Body of pancreas (tissue), 4 donors: ENCODE measurements at places on chromosomes 5 and 9. TPM values are rescaled to one million over a fixed set of nuclear protein-coding genes. Genes with fewer than 3 reads are reported as not detected.
A peak's percentile ranks its signal among the peaks of the same experiment; 100 is the strongest.

- no peak for DNase-seq
Observed at GRCh38 chr5:82821846-82822633, 255.2 kb downstream of the TMEM167A start.

GRCh38 chr5:64685866-64686265 is 4.4 kb upstream of the SHISAL2B start:
- no peak for DNase-seq

DNA sequence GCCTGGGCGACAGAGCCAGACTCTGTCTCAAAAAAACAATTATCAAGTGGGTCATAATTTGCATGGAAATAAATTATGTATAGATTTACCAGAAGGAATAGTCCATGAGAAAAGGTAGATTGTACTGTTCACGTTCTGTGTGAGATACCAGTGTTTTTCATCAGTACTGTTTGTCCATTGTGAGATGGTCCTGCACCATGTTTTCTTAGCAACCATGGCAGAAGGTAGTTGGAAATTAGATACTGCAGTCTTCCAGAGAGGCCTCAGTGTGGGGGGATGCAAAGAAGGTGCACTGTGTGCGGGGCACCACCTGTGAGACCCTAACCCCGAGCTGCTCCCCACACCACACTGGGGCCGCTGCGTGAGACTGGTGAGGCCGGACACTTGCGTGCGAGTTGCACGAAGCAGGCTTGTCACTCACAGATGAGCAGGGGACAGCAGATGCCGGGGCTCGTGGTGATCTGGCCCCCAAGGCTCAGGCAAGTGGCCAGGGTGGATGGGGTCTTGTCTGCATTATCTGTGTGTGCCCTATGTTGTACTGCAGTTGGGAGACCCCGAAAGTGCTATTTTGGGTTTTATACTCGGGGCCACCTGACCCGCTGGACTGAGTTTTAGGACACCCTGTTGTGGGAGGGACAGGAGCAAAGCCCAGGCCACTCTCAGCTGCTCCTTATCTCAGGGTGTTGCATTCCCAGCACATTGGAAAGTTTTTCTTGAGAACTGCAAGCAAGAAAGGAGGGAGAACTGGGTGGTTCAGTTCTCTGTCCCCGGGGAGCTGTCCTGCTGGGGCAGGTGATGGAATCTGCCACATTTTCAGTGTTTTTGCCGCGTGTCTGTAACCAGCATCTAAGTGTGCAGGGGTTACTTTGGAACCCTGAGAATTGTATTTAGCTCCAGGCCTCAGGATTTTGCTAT is 61.9 kb downstream of the EHMT1 start:
- no peak for DNase-seq

- peak; percentile 57 for DNase-seq
Observed at GRCh38 chr9:107929443-107929842, 439.9 kb upstream of the KLF4 start.

DNA sequence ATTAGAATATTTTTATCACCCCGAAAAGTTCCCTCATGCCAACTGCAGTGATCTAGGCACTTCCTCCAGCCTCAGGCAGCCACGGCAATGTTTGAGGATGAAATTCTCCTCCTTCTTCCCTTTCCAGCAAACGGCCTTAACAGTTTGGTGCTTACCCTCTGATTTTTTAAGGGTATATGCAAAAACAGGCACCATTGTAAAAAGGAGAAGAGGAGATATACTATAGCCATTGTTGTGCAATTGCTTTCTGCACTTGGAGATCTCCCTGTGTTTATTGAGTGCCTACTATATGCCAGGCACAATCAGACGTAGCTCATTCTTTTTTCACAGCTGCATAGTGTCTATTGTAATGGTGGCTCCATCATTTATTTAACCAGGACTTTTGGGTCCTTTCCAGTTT is 29.4 kb downstream of the GSN start:
- no peak for DNase-seq

DNA sequence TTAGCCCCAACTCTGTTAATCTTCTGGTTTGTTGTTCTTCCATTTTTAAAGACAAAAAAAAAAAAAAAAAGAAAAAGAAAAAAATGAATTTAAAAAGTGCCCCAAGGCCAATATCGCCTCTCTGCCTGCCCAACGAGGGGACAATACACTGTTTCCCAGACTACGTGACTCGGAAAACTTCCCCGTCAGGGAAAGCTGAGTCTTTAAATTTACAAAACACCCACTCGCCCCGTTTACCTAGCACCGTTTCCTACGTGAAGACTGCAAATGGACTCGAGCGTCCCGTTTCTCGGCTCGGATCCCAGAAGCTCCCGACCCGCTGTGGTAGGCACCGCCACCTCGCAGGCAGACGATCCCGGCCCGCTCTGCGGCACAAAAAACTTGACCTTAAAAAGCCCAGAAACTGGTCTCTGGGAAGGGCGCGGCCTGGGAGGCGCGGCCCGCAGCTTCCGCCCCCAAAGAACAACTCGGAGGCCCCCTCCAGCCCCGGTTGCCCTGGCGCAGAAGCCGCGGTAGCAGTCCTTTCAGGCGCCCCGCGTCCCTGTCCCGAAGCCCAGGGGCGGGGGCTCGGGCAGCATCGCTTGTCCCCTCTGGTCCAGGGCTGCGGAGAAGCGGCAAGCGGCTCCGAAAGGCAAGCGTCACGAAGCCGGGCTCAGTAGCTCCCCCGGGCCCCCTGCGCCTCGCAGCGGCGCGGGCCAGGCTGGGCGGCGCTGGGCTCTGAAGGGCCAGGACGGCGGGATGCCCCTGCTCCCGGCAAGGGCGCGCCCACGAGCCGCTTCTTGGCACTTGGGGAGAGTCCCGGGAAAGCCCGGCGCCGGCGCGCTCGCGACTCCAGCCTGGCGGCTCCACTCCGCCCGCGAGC is at the start of gene GCNT4:
Gene GCNT4 (minus strand): TSS at position 367 of the 862 bp plus-strand sequence. CDS start 22,521 bp downstream, outside the sequence.
- DNase-seq = peak; percentile 60

Gene IL7R
- 13.5 TPM for total RNA-seq

Gene CDX1
- not detected for total RNA-seq

Gene CYFIP2
- total RNA-seq = 22.1 TPM

Gene GLRA1
- total RNA-seq = not detected
